Stimulated activated CD8-positive, alpha-beta memory T cell treated with anti-CD3 and anti-CD28 coated beads, Interleukin-7, amount 100 ng/mL, for 4 hours (primary cell): ENCODE measurements at places on chromosomes 13 and 19.

GRCh38 chr19:39363901-39364457, 21.8 kb downstream of the SAMD4B start:
- DNase-seq, result no peak

- DNase-seq, result no peak
Observed at GRCh38 chr13:24943136-24943535, 152.8 kb upstream of the PABPC3 start.

- DNase-seq, result peak; percentile 57
Observed at GRCh38 chr13:113187263-113187669, 21.2 kb downstream of the PCID2 start.

DNA sequence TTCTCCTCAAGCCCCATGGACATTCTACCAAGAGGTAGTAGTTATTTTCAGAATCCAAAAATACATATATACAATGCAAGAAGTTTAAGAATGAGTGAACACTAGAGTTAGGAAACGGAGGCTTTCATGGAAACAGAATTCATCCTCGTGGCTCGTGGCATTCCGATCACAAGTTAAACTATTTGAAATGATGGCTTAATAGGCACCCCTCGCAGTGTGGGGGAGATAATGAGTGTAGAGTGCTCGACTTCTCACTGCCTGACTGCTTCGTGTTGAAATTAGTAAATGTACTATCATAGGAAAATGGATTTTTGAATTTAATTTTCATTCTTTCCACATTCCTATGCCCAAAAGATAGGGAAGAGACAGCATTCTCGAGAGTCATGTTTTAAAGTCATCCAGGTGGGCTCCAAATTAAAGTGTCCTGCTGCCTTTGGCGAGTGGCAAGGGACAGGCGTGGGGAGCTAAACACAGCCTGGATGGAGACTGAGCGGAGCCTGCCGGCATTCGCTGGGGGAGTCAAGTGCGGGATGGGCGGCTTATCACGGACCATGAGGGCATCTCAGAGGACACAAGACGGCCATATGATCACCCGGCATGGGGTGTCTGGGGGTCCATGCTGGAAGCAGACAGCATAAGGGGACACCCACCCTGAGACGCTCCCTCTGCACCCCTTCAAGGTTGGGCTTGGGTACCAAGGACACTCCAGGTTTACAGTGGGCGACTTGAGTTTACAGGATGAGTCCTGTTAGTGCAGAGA, 165.2 kb downstream of the TEX29 start:
- no peak for DNase-seq

GRCh38 chr13:63446329-63446728, 2030.7 kb upstream of the PCDH20 start:
- no peak for DNase-seq

- no peak for DNase-seq
Observed at GRCh38 chr19:50435627-50436026, 2.9 kb downstream of the MYBPC2 start.

DNA sequence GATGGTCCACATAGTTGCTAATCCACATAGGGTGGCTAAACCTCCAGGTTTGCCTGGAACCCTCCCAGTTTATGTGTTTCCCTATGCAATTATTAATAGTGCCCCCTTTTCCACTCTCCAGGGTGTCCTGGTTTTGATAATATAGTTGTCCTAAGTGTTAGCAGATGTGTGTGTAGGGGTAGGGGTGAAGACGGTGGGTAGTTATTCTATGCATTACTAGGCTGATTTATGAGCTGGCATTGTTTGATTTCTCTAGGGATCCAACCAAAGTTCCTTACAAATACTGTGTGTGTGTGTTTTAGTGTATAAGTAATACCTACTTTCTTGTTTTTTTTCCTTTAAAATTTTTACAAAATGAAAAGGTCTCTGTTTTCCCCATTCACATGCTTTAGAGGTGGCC, 21.1 kb downstream of the GTF2F2 start:
- DNase-seq, result no peak

DNA sequence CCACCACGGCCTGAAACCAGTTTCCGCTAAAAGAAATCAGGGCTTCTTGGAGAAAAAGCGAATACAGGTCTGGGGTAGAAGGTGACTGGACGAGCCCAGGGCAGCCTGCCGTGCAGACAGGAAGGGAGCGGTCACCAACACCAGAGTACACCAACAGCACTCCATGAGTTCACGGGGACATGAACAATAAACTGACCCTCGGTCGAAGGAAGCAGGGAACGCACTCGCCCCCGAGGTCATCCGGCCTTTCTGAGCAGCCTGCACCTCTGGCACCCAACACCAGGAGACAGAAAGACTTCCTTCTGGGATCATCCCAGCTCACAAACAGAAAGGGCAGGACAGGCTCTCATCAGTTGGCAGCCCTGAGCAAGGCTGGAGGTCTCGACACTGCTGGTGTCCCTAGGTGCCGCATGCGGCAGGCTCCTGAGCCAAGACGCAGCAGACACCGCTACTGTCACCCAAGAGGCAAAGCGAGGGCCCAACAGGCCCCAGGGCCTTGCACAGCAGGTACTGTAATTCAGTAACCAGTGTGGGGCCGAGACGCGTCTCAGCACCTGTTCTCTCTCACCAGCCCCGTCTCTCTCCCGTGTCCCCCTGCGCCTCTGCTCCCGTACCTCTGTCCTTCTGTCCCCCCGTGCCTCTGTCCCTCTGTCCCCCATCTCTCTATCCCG, 18.0 kb downstream of the DCUN1D2 start:
- DNase-seq, result no peak

DNA sequence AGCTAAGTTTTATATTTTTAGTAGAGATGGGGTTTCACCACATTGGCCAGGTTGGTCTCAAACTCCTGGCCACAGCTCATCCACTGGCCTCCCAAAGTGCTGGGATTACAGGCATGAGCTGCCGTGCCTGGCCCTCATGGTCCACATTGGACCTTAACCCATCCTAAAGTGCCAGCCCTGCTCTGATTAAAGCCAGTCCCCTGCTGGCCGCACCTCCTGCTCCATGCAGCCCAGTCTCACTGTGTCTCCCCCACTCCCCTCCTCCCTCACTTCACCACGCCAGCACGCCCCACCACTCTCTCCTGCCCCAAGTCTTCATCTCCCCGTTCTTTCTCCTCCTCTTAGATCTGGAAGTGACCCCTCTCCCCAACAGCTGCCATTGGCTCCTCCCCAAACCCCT, 16.7 kb upstream of the SDHAF1 start:
- DNase-seq, result no peak

- DNase-seq, result no peak
Observed at GRCh38 chr13:52003541-52003940, 7.7 kb downstream of the ATP7B start.

GRCh38 chr19:39407410-39407659, 688 bp downstream of the ZFP36 start:
- no peak for DNase-seq
